Activated CD4-positive, alpha-beta T cell treated with anti-CD3 and anti-CD28 coated beads, Interleukin-2, amount 50 U/mL, for 1 hour (primary cell): ENCODE measurements at places on chromosomes 5 and 9.

DNA sequence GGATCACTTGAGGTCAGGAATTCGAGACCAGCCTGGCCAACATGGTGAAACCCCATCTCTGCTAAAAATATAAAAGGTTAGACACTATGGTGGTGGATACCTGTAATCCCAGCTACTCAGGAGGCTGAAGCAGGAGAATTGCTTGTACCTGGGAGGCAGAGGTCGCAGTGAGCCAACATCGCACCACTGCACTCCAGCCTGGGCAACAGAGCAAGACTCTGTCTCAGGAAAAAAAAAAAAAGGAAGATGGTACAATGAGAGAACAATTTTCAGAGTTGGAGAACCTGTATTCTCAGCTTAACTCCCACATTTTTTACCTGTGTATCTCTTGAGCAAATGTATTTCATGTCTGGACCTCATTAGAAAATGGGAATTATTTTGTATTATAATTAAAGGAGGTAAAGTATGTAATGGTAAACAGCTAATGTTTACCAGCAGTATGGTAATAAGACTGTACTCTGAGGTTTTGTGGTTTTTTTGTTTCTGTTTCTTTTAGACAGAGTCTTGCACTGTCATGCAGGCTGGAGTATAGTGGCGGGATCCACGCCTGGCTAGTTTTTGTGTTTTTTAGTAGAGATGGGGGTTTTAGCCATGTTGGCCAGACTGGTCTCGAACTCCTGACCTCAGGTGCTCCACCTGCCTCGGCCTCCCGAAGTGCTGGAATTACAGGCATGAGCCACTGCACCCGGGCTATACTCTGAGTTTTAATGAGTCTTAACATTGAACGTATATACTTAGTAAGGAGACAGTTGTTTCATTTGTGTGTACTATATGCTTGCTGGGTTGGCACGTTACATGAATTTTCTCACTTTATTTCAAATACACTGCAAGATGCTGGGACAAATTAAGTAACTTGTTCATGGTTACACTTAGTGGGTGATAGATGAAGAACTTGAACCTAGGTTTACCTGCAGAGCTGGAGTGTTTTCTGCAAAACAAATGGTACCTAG is 16.2 kb downstream of the UHRF2 start:
- DNase-seq: no peak

GRCh38 chr5:10317825-10318682 is 10.4 kb upstream of the CMBL start:
- DNase-seq: no peak

DNA sequence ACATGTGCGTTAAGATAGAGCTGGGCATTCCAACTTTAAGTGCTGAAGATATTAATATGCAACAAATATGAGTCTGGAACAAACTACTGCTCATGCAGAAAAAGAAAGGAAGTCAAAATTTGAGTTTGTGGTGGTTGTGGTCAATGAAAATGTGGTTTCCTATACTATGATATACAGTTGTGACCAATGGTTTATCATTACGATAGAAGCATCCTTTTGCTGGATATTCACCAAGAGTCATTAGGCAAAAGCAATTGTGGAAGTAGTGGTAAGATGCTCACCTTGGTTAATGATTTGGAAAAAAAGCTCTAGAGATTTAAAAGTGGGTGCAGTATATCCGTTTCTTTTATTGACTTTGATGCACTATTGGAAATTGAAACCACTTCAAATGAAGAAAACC is 1007.0 kb downstream of the NR2F1-AS1 start:
- DNase-seq: no peak

- peak; percentile 13 for DNase-seq
Measured at GRCh38 chr9:136484153-136485048, 1.6 kb upstream of the SEC16A start.
